ENCODE measurements at places on chromosomes 7 and 10. TPM values are rescaled to one million over a fixed set of nuclear protein-coding genes. Genes with fewer than 3 reads are reported as not detected.

The OGDHL gene
- not detected for total RNA-seq

The DGKB gene
- not detected for total RNA-seq

DNA sequence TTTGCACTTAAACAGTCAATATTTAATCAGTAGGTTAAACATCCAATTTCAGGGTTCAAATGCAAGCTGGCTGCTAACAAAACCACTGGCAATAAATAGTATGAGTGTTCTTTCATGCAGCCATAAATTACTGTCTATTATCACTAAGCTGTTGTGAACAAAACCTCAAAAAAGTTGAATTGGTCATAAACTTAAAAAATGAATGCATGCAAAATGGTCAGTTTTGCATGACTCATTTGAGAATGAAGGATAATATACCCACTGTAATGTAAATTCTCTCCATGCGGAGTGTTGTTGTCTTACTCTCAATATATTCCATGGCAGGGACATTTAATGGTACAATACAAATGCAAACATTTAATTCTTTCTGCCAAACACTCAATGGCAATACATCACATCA is 226.4 kb downstream of the MAGI2 start:
- DNase-seq: no peak

DNA sequence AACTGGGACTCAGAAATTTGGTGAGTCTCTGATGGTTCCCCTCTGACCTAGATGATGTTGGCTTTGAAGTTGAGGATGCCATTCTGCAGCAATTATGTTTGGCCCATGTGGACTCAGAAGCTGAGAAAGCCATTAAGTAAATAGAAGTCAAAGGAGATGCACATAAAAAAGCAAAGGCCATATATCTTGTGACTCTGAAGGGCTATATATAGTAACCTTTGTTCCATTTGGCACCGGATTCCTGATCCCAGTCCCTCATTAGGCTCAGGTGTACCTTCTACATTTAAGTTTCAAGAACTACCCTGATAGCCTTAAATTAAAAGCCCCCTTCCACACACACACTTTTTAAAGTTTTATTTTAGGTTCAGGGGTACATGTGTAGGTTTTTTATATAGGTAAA is 50.0 kb upstream of the PDK4 start:
- no peak for DNase-seq

Data from naive thymus-derived CD4-positive, alpha-beta T cell (primary cell).